ENCODE measurements at places on chromosomes 13 and 19.

DNA sequence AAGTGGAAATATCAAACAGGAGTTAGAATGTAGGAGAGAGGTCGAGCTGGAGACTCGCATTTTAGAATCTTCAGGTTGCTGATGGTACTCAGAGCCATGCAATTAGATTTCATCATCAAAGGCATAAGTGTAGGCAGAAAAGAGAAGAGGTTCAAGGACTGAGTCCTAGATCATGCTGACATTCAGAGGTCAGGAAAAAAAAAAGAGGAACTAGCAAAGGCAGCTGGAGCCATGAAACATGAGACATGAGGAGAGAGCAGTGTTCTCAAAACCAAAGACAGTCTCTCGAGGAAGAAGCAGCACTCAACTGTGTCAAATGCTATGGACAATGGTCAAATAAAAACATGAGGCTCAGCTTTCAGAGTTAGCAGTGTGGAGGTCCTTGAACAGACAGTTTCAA is 12.4 kb upstream of the TPP2 start:
- DNase-seq = peak; percentile 79

- no peak for DNase-seq
These were observed 14.6 kb upstream of the DNMT1 start for GRCh38 chr19:10209315-10209714.

DNA sequence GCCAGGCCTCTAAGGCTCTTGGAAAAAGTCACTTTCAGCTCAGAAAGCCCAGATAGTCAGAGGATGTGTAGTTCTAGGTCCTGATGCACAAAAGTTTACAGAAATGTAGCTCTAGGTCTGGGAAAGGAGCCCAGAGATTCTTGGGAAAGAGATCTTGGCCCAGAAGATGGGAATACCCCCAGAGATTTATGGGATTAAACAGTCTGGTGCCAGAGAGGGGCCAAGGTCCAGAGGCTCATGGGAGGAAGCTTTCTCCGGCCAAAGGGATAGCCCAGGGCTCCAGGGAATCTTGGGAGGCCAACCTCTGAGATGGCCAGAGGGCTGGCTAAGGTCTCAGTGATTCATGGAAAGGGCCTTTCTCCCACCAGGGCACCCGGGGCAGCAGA is 15.2 kb downstream of the BCAT2 start:
- no peak for DNase-seq

GRCh38 chr19:4504891-4505569 is 13.3 kb downstream of the PLIN4 start:
- DNase-seq = no peak

DNA sequence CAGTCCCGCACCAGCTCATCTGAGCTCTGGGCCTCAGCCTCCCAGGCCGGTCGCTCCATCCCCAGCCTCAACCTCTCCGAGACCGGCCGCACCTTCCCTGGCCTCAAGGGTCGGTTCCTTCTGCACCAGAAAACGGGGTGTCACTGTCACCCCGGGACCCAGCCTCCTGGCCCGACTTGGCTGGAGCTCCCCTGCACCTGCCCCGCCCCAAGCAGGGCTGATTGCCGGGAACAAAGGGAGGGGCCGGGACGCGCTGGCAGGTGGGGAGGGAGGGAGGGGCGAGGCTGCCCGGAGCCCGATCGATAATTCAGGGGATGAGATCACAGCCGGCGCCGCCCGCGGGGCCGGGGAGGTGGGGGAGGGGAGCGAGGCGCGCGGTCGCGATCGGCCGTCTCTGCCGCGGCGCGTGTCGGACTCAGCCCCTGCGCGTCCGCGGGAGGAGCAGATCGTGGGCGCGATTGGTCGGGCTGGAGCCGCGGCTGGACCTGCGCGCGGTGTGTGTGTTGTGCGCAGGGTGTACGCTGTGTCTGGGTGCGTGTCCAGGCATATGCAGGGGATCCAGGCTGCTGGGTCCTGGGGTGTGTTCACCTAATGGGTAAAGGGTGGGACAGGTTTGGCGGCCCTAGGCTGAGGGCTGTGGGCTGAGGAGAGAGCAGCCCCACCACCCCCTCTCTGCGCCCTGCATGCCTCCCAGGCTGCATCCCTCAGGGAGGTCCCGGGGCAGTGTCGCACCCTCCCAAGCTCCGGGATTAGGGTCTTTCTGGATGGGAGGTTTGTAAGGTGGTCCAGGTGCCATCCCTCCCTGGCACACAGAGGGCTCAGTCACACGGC is 1.1 kb upstream of the SHC2 start:
- DNase-seq = no peak

DNA sequence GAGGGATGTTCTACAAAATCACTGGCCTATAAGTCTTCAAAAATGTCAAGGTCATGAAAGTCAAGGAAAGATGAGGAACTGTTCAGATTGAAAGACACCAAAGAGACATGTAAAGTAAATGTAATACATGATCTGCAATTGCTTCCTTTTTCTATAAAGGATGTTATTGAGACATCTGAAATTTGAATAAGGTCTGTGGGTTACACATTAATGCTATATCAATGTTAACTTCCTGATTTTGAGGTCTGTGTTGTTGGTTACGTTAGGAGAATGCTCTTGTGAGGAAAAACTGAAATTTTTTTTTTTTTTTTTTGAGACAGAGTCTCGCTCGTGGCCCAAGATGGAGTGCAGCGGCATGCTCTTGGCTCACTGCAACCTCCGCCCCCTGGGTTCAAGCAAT is 197.4 kb downstream of the RGCC start:
- peak; percentile 66 for DNase-seq

DNA sequence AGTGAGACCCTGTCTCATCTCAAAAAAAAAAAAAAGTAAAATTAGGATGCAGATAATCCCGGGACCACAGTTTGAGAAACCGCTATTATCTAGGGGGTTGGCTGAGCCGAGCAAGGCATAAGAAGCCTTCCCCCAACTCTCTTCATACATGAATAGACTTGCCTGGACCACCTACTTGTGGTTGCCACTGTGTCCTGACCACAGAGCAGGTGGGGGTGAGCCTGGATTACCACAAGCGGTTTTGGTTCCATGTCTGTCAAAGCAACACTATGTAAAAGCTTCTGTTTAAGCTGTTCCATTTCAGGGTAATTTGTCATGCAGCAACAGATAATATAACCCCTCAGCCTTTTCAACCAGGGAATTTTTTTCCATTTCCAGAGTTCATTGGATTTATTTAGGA is 3.3 kb upstream of the NAPA start:
- DNase-seq = peak; percentile 80

GRCh38 chr19:12785431-12786031 is 5.8 kb upstream of the JUNB start:
- peak; percentile 75 for DNase-seq

- DNase-seq = no peak
These were observed 7.5 kb downstream of the ZNF331 start for GRCh38 chr19:53545271-53546065.

DNA sequence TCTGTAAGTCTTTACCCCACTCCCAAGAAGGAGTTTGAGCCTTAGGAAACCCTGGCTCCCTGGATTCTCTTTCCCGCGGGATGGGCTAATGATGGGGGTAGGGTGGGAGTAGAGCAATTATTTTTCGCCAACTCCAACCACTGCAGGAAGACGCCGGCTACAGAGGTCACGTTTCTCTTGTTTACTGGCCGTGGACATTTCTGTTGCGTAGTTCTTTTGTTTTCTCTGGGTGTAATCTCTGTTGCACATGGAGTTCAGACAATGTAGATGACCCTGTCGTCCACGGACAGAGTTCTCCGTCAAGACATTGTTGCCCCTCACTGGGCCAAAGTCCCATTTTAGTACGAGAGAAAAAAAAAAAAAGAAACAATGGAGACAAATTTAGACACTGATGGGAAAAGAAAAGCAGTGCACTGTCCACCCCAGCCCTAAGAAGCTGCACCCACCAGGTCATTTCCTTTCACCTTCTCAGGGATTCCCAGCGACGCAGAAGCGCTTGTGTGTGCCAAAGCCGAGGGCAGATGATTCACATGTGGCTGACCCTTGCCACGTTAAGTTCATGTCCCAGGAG is 133.9 kb upstream of the ARGLU1 start:
- no peak for DNase-seq

DNA sequence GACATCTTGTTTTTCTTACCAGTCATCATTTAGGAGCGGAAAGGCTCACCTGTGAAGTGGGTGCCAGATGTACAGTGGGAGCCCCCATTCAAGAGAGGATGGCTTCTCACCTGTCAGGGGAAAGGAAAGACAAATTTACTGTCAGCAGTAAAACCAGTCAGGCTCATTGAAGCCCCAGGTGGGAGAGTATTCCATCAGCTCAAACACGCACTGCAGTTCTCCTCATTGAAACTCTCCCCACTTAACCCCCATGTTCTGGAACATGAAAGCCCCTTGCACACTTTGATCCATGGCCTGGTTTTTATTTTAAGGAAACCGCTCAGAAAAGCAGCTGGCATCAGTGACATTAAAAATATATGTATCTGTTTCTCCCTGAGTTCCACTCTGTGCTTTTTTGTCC is 401.1 kb upstream of the ZNF507 start:
- no peak for DNase-seq

DNA sequence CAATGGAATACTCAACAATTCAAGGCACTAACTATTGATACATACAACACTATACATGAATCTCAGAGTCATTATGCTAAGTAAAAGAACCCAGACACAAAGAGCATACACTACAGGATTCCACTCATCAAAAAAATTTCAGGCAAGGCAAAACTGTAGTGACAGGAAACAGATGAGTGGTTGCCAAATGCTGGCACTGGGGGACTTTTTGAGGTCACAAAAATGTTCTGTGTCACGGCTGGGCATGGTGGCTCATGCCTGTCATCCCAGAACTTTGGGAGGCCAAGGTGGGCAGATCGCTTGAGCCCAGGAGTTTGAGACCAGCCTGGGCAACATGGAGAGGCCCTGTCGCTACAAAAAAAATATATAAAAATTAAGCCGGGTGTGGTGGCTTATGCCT is 129.4 kb downstream of the KL start:
- no peak for DNase-seq

- no peak for DNase-seq
These were observed 694.4 kb upstream of the SLITRK5 start for GRCh38 chr13:86976521-86977324.

GRCh38 chr13:99738626-99739025 is 232.9 kb downstream of the ZIC5 start:
- peak; percentile 66 for DNase-seq

GRCh38 chr13:32426990-32427851 is 709 bp downstream of the N4BP2L1 start:
- DNase-seq = peak; percentile 74

DNA sequence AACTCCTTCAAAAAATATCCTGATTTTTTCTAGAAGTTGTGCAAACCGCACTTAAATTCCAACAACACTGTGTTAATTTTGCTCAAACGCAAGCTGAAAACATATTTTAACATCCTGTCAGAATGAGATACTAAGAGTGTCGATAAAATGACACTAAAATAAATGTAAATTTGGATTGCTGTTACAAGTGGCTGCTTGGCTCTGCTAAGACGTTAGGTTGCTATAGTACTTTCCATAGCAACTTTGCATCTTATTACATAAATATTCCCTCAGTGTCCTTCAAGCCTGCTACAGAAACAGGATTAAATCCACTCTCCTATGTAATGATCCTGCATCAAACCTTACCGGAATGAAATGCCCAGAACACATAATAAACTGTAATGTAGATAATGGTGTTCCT is 292.1 kb downstream of the DNAJC15 start:
- no peak for DNase-seq

DNA sequence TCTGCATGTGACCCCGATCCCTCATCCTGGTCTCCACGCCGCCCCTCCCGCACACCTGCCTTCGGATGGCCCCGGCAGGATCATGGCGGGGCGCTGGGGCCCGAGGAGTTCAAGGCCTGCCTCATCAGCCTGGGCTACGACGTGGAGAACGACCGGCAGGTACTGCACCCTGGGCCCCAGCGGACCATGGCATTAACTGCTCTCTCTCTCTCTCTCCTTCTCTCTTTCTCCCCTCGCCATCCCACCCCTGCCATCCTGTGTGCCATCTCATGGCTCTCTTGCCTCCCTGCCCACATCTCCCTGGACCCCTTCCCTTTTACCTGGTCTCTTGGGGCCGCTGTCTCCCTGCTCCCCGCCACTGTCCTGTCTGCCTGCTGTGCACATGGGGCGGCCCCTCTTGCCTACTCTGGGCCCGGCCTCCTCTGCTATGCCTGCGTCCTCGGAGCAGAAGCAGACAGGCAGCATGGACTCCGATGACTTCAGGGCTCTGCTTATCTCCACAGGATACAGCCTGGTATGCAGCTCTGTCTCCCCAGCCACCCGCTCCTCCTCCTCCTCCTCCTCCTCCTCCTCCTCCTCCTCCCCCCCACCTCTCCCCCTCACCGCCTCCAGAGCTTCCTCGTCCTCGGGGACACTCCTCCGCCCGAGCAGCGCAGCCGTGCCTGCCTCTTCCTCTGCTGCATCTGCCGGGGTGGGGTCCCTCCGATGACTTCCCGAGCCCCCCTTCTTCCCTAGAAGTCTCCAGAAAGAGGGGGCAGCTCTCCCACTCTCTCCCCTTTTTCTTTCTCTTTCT is 16.2 kb downstream of the CAPN12 start:
- DNase-seq = peak; percentile 59

- DNase-seq = no peak
These were observed 4.6 kb downstream of the STARD13 start for GRCh38 chr13:33280923-33281322.

- DNase-seq = peak; percentile 88
These were observed 279.8 kb downstream of the DNAJC15 start for GRCh38 chr13:43303033-43303729.

- DNase-seq = no peak
These were observed 11.1 kb upstream of the GTF2F2 start for GRCh38 chr13:45109102-45109720.

GRCh38 chr19:49357186-49357585 is 5.0 kb downstream of the TEAD2 start:
- DNase-seq = no peak

DNA sequence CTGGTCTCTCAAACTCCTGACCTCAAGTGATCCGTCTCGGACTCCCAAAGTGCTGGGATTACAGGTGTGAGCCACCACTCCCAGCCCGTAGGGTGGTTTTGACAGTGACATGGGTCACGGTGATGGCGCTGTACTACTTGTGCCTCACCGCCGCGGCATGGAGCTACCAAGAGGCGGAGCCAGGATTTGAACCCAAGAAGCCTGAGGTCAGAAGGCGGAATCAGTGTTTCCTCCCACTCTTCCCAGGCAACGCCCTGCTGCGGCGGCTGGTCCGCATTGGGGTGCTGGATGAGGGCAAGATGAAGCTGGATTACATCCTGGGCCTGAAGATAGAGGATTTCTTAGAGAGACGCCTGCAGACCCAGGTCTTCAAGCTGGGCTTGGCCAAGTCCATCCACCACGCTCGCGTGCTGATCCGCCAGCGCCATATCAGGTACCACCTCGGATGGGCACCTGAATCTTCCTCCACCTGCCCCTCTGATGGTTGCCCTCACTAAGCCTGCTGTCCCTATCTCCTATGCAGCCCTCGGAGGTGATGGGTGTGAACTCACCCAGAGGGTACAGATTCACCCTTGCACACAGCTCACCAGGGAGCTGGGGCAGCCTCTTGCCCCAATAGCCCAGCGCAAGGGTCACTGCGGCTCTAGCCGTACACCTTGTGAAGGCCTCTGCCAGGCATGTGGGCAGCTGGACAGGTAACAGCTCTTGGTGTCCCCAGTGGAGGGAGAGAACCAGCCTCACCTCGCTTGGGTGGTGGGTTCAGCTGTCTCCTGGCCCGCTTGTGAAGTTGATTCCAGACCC is 5.6 kb downstream of the RPS9 start:
- DNase-seq = no peak

Data from hematopoietic multipotent progenitor cell treated with erythropoietin and hydrocortisone succinate and interleukin-3 and kit ligand, for 4 days (in vitro differentiated cells).